Right hindlimb (tissue), 1 donor: ENCODE measurements at places on chromosomes 13 and 19.

DNA sequence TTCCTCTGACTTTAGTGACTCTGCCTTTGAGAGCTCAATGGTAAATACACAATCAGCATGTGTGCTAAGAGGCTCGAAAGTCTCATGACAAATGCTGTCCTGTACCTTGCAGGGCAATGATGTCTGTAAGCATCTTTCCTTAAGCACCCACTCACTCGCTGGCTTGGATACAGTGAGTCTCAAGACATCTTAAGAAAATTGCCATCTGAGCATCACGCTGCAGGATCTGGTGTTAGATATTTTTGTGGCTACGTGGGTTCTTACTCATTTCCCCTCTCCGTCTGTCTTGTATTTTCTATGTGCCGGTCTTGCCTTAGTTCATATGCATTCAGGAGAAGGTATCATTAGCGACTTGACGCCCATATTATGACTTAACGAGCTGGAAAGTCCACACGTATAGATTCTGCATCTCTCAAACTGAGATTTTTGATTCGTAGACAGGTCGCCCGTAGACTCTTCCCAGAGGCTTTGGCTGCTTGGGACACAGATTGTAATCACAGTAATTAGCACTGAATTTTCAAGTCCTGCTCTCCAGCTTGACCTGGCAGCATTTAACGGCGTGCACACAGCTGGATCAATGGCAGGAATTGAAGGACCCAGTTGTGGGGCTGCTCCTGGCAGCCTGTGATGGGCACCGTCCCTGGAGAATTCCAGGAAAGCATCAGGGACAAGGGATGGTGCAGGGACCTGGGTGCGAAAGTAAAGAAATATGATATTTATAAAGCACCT, 231.2 kb downstream of the ZIC5 start:
- DNase-seq = no peak

GRCh38 chr13:24629320-24629719, 50.9 kb upstream of the ATP12A start:
- no peak for DNase-seq

DNA sequence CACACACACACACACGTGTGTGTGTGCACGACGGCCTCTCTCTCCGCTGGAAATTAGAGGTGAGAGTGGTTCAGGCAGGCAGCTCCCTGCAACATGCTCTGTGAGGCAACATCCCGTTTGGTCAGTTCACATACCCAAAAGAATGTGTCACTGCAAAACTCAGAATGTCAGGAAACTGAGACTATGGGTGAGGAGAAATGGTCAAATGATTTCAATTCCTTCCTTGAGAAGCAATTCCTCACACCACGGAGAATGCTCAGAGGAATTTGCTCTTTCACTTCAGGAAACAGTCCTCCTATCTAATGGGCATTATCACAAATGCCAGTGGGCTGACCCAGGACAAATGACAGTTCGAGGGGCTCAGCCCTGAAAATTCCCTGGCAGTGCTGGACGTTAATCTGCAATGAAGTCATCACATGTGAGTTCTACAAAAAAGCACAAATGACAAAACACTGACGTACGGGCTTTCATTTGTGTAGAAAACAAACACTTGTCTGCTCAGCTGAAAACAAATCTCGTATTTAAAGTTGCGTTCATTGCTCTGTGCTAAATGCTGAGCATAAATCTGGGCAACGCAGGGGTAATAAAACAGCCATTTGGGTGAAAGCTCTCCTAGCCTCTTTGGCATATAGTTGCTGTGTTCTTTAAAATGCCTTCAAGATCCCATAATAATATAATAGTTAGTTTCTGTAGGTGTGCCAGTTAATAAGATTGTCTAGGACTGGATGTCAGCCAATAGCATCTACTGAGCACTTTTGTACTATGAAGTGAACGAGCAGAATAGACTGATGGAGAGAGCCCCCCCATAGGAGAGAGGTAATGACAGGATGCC, 18.6 kb upstream of the LATS2 start:
- DNase-seq = no peak

GRCh38 chr13:24741016-24741662, 22.8 kb upstream of the RNF17 start:
- no peak for DNase-seq

DNA sequence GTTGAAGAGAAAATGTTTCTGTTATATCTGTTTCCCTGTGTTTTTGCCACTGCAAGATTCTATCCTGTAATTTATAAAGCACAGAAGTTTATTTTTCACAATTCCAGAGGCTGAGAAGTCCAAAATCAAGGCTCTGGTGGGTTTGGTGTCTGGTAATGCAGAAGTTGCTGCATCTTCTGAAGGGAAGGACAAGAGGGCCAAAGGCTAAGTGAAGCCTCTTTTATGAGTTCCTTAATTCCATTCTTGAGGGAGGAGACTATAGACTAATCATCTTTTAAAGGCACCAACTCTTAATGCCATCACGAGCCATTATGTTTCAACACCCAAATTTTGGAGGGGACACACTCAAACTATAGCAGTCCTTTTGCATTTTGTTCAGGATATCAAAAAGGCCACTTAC, 34.1 kb upstream of the WDFY2 start:
- DNase-seq = no peak

- peak; percentile 21 for DNase-seq
Observed at GRCh38 chr13:78241278-78241919, 322.8 kb upstream of the EDNRB start.

DNA sequence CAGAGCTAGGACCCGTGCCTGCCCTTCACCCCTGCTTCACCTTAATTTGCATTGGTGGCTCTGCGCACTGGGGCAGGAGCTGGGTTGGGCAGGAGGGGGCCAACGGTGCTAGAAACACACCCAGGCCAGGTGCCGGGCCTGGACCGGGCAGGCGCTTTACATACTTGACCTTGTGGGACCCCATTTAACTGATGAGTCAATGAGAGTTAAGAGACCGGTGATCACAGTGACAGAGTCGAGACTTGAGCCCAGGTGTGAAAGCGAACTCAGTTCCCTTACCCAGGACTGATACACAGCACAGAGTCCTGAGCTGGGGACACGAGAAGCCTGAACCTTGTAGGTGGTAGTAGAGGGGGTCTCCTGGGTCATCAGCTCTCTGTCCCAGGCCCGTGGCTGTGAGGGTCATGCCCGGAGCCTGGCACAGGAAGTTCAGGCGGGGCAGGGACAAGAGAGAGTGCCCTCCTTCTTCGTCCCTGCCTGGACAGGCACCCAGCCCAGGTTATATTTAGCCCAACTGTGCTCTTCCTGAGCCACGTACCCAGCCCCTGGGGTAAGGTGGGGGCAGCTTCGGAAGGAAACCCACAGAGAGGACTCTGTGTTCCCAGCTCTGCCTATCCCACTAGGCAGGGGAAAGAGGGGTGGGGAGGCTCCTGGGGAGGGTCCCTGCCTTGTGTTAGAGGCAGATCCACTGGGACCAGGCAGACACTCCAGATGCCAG, 1.9 kb downstream of the PRX start:
- no peak for DNase-seq

DNA sequence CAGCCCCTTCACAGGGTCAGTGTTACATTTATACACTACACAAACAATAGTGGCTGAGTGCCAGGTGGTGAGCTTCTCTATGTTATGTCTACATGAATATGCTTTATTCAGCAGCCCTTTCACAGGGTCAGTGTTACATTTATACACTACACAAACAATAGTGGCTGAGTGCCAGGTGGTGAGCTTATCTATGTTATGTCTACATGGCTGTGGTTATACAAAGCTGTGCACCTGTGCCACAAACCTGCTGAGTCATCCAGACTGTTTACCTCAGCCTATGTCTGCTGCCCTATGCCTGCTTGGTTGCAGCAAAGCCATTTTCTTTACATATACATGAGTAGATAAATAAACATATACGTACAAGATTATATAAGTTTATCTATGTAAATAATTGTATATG, 76.5 kb downstream of the ZNF726 start:
- DNase-seq = peak; percentile 18

DNA sequence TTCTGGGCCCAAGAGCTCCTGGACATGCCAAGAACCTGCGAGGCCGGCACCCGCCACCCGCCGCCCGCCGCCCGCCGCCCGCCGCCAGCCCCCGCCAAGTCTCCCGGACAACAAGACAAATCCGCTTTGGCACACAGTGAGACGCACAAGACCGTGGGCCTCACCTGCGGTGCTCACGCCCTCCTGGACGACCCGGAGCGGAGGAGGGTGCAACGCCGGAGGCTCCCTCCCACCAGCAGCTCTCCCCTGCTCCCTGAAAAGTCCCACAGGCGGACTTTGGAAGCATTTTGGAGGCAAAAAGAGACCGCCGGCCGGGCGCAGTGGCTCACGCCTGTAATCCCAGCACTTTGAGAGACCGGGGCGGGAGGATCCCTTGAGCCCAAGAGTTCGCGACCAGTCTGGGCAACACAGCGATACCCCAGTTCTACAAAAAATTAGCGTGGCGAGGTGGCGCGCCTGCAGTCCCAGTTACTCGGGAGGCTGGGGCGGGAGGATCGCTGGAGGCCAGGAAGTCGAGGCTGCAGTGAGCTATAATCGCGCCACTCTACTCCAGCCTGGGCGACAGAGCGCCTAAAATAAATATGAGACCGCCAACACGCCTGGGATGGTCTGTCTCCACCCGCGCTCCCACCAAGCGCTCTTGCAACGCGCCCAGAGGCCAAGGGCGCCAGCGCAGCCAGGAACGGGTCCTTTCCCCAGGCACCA, 783 bp downstream of the RHPN2 start:
- no peak for DNase-seq

- no peak for DNase-seq
Observed at GRCh38 chr19:5966215-5966614, 11.7 kb downstream of the RANBP3 start.

- no peak for DNase-seq
Observed at GRCh38 chr13:44879452-44880058, 109.7 kb downstream of the NUFIP1 start.

DNA sequence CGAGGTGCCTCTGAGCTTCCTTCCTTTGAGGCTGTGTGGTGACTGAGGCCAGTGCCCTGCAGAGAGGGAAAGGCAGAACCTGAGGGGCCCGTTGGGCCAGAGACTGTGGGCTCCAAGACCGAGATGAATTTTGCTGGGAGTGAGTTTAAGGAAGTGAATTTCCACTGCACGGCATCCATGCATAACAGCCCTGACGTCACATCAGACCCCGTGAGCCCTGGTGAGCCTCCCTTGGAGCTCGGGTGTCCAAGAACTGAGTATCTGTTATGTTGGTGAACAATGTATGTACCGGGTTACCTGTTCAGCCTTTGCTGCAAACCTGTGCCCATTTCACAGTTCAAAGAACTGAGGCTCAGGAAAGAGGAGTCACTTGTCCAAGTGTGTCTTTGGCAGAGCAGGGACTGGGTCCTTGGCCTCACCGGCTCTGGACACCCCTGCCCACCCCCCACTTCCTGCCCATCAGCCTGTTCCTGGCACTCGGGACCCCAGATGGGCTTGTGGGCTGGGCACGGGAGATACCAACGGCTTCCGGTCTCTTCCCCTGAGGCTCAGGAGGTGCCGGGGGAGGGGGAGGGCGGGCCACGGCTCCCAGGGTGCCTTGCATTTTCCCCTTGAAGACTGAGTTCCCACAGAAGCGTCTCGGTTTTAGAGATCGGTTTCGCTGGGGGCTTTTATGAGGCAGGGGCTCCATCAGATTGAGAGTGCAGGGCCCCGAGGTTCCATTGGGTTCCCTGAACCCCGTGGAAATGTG, 33.7 kb downstream of the NFILZ start:
- no peak for DNase-seq

- peak; percentile 60 for DNase-seq
Observed at GRCh38 chr19:17488593-17489391, 18.5 kb downstream of the SLC27A1 start.

- DNase-seq = peak; percentile 63
Observed at GRCh38 chr19:892243-892893, 619 bp downstream of the MED16 start.

GRCh38 chr13:95496485-95496884, 56.0 kb upstream of the CLDN10 start:
- no peak for DNase-seq

DNA sequence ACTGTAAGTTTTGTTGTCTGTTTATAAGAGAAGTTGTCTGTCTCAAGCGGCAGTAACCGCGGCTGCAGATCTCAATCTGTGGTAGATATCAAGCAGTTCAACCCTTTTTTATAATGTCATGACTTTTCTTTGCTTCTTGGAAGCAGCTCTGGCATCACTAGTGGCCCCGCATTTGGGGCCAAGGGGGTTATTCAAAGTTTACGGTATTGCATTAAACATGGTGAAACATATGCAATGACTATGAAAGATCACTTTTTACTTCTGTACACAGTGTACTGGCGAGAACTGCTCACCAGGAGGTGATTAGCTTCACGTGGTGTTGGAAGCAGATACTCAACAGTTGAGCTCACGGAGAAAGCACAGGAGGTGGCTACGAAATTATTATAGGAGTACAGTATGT, 4.6 kb upstream of the FFAR3 start:
- DNase-seq = no peak

DNA sequence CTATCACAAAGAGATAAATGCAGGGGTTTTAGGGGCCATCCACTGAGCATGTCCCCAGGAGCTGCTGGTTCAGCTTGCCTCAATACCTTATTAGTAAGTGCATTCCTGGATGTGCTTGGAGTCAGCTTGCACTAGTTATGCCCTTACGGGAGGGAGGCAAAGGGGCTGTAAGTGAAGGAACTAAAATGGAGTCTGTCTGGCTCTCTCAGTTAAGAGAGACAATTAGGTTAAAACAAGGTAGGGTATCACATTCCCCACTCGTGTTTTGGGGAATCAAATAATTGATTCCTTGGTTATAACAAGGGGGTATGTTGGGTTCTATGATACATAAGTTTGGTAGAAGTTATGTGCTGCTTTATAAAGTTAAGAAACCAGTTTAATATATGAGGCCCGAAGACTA, 78.9 kb downstream of the ZNF100 start:
- no peak for DNase-seq

- no peak for DNase-seq
Observed at GRCh38 chr13:63149375-63149774, 1733.7 kb upstream of the PCDH20 start.

DNA sequence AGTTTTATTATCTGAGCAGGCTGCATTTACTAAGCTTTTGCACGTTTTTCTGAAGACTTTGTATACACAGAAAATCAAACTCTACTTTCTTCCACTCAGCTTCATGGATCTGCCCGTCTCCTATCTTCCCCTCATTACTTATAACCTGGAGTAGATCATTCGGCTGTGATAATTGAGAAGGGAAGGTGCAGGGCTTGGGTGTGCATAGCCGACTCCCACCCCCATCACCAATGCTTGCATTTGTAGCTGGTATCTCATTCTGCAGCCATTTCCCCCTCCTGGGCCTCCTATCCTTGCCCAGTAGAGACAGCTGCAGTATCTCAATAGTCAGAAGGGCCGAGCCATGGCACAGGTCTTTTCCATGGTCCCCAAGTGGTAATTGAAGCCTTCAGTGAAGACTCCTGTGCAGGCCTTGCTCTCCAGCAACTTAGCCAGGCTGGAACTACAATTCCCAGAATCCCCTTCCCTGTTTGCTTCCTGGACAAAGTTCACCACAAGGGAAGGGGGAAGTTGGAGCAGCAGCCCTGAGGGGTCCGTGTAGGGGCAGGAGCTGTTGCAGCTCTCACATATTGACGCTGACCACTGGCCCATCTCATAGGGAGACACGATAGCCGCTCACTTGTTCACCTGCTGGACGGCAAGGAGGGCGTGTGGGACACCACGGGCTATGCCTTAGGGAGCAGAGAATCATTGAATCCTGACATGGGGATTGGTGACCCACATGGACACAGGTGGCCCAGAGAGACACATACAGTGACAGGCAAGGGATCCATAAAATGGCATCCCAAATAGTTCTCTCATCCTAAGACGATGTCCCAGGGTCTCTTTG, 2.1 kb upstream of the SIGLEC8 start:
- no peak for DNase-seq

GRCh38 chr13:27967203-27967735, 1.8 kb downstream of the CDX2 start:
- no peak for DNase-seq
